ENCODE measurements at places on chromosomes 1 and 21.

DNA sequence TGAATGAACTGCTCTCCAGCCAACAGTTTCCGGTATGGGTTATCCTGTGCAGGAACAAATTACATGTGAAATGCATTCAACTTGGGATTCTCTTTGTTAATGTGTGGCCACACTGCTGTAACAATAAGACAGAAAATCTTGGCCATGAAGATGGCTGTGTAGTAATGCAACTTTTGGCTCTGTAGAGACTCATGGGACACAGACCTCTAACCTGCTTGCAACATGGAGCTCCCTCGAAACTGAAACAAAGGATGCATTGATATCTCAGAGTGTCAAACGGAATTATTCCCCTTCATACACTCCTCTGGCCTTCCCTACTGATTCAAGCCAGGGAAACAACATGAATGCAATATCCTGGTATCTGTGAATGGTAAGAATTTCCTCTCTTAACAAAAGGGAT lies 559.3 kb upstream of the ZRANB2 start:
- no peak for DNase-seq

GRCh38 chr1:210949039-210949438 lies 184.9 kb downstream of the KCNH1 start:
- no peak for DNase-seq

- DNase-seq: peak; percentile 86
Observed at GRCh38 chr1:9689011-9689706, 37.6 kb downstream of the PIK3CD start.

- no peak for DNase-seq
Observed at GRCh38 chr1:54335755-54336108, 70.5 kb downstream of the SSBP3 start.

DNA sequence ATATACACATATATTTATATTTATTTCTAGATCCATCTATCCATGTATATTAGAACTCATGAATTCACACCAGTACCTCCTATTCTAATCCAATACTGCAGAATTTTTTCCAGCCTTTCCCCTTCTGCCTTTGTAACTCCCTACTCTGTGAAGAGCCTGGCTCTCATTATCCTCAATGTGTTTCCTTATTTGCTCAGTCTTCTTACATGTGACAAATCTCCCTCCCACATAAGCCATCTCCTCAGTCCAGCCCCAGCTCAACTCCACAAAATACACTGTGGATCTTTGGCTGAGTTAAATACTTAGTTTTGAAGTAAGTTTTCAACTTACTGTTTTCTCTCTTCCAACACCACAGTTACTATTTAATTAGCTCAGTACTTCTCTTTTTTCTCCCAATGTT lies 45.7 kb downstream of the ATP5PO start:
- no peak for DNase-seq

- no peak for DNase-seq
Observed at GRCh38 chr1:179190861-179191260, 38.6 kb downstream of the ABL2 start.

DNA sequence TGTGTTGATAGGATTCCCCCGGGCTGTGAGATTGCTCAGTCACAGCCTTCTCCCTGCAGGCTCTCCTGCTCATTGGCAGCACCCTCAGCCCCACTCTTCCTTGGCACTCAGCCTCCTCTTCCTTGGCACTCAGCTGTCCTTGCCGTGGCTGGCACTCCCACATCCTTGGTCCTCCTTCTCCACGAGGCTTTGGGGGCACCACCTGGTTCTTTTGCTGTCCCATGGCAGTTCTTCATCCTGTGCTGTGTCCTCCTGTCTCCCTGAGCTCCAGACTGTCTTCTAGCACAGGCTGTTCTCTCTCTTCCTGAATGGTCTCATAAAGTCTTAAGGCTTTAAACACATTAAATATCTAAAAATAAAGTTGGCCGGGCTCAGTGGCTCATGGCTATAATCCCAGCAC lies 27.0 kb downstream of the PKNOX1 start:
- no peak for DNase-seq
